GM04504 (cell line): ENCODE measurements at places on chromosomes 2 and 18.

DNA sequence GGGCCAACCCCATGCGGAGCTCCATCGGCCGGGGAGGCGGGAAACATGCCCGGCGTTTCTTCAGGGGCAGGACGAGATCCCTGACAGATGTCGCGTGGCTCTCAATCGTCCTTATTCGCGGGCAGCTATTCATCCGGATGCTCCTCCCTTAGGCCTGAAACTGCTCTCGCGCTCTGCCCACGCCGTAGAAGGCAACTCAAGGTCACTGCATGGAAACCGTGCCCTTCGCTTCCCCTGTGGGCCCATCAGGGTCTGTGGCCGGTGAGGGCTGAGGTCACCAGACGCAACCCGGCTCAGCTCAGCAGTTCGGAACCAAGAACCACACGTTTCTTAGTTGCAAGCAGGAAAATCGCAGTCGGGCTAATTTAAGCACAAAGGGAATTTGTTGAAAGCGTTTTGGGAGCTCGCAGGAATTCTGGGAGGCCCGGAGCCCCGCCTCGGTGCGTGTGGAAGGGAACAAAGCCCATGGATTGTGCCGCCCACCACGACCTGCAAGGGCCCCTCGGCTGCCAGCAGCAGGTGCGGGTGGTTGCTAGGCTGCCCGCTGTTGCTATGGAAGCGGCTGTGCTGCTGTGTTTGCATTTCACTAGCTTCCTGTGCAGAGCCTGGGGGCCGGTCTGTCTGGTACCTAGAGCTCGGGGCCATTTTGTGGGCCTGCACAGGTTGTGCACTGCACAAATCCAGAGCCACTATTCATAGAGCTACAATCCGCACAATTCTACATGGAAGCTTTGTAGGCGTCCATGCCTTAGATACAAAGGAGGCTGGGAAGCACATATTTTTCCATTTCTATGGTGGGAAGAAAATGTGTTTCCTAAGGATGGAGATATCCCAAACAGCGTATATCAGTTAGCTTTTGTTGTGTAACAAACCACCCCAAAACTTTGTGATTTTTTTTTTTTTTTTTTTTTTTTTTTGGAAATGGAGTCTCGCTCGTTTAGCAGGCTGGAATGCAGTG, 6.0 kb upstream of the ALLC start:
- DNase-seq = no peak

GRCh38 chr2:40095000-40095399, 315.9 kb upstream of the THUMPD2 start:
- DNase-seq = no peak

- DNase-seq = no peak
Observed at GRCh38 chr2:71777946-71778345, 324.6 kb downstream of the DYSF start.

DNA sequence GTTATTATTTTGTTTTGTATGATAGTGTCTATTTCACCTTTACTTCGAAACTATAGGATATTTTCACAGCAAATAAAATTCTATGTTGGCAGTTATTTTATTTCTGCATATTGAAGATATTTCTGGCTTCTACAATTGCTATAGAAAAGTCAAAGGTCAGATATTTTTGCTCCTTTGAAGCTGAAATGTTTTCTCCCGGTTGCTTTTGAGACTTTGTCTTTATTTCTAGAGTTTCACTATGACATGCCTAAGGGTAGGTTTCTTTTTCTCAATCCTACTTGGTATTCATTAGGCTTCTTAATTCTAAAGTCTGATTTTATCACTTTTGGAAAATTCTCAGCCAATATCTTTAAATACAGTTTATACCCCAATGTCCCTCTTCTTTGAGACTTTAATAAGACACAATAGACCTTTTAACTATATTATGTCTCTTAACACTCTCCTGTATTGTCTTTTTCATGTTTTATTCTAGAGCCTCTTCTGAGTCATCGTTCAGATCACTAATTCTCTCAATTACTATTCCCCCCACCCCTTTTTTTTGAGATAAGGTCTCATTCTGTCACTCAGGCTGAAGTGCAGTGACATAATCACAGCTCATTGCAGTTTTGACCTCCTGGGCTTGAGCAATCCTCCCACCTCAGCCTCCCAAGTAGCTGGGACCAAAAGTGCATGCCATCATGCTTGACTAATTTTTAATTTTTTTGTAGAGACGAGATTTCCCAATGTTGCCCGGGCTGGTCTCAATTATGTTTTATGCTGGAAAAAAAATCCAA, 50.5 kb downstream of the USP37 start:
- peak; percentile 11 for DNase-seq

- DNase-seq = peak; percentile 44
Observed at GRCh38 chr2:57890464-57890863, 156.1 kb upstream of the VRK2 start.

DNA sequence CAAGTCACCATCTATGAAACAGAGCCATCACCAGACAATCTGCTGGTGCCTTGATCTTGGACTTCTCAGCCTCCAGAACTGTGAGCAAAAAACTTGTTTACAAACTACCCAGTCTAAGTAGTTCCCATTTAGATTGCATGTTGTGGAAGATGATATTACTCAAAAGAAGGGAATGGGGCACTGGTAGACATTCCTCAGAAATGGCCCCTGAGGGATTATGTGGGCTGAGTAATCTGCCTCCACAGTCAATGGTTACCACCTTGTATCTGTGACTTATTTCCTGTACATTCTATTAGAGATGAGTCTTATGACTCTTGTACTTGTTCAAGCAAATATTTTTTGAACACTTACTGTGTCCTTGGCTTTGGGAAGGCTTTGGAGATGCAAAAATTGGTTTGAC, 160.4 kb downstream of the NUP35 start:
- peak; percentile 17 for DNase-seq

DNA sequence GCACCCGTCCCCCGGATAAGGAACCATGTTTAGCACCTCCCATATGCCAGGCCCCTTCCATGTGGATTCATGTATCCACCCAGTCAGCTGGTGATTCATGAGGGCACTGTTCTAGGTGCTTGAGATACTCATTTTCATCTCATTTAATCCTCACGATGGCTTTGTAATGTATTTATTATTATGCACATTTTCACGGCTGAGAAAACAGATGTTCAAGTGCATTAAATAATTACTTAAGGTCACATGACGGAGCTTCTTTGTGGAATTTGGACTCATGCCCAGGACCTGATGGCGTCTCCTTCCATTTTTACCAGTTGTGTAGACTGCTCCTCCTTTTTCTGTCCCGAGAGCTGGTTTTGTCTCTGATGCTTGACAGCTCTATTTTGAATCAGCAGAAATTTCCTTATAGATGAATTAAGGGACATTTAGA, 72.2 kb upstream of the RBM44 start:
- DNase-seq = no peak

DNA sequence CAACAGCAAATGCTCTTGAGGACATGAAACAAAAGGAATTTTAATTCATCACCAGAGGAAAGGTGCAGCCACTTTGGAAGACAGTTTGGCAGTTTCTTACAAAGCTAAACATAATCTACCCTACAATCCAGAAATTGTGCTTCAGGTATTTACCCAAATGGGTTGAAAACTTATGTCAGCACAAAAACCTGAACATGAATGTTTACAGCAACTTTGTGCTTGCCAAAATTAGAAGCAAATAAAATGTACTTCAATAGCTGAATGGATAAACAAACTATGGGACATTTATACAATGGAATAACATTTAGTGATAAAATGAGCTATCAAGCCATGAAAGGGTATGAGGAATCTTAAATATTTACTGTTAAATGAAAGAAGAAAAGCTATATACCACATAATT, 6.9 kb upstream of the MAP2 start:
- DNase-seq = no peak
